ACHN (cell line): ENCODE measurements at places on chromosomes 3 and 15.

DNA sequence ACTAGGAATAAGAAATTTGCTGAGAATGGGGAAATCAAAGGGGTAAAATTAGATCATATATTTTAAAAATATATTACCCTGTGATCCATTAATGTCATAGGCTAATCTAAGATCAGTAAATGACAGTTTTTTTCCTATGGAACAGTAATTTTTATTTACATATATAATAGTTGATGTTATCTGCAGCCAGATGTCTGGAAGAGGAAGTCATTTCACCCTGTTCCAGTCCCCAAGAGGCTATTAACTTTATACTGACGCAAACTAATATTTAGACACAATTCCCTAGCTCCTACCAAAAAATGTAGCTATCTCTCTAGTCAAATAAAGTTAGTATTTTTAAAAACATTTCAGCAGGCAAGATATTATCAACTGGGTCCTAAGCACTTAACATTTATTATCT is 558.0 kb downstream of the MECOM start:
- DNase-seq, result no peak

DNA sequence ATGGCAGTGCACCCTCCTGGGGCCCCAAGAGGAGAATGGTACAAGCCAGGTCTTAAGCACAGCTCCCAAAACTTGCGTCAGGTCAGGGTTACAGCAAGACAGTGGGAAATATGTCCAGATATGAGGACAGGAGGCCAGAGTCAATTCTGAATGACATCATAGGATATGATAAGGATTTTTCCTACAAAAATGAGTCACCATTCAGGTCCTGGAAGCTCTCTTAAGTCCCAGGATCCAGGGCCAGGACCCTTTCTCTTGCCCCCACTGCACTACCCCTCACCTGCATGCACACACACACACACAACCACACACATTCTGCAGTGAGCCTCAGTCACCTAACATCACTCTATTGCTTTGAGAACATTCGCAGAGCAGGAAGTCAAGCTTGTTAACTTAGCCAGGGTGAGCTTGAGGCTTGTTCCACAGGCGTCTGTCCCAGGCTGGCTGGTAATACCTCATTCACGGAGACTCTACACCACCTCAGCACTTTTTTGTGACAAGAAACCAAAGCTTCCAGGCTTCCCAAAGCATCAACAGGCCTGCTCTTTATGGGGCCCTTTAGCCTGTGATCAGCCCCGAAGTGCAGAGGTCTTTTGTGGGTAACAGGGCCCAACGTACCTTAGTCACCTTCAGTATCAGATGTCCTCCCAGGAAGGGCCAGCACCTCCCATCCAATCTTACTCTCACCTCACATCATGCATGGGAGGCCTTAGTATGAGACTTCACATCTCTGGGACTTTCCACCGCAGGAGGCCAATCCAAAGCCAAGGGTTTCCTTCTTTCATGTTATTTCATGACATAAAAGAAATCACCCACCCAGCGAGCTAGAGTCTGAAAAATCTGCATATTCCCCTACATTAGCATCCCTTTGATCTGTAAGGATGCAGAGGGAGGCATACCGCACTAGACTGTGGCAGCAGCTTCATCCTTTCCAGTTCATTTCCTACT is 74.0 kb upstream of the LIPC start:
- DNase-seq, result no peak

GRCh38 chr3:107858876-107859275 is 232.0 kb downstream of the CD47 start:
- DNase-seq, result no peak

- DNase-seq, result no peak
Measured at GRCh38 chr3:155292133-155292532, 1.4 kb downstream of the STRIT1 start.

DNA sequence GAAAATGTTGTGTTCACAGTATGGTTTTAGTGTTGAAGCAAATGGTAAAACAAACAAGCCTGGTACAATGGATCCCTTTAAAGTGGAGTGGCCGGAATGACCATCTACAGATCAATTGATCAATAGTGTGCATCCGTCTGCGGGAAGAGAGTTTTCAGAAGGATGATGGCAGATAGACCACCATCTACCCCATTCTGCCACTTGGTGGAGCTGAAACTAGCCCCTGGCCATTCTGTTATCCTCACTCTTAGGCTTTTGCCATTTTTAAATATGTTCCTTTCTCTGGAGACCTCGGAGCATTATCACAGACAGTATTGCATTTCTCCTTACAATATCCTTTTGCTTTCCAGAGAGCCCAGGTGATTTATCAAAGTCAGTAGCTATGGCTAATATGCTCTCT is 258.9 kb upstream of the CFAP20DC start:
- DNase-seq, result no peak

DNA sequence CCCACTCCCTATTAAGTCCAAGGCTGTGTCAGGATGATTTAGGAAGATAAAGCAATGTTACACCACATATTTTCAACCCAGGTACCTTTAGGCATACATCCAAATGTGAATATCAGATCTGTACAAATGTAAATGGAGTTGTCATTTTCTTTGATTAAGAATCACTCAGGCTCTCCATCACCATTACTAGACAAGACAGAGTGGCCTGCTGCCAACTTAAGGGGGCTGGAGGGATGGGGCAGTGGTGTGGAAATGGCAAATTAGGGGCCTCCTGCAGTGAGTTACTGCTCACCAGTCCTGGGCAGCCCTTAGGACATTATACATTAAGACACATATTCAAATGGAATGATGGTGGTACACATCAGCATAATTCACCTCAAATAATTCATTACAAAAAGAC is 211.0 kb downstream of the TNIK start:
- DNase-seq, result no peak

DNA sequence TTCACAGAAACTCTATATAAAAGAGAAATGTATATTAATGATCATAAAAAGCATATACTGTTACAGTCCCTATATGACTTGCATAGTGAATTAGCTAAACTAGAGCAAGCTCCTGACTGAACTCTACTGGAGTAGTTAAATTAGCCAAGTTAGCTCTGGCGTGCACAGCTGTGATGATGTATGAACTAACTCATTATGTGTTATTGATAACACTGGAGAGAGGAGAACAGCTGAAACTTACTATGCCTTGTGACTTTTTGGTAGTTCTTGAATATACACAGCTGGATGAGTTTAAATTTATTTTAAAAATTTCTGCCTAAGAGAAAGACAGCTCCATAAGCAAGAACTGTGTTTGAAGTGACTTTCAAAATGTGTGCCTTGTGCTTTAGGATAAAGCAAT is 8.1 kb downstream of the TIPARP start:
- DNase-seq, result no peak

- no peak for DNase-seq
Measured at GRCh38 chr3:72768936-72769335, 79.3 kb downstream of the SHQ1 start.

GRCh38 chr15:89829616-89830440 is 15.2 kb upstream of the ANPEP start:
- DNase-seq, result no peak
